ENCODE measurements at places on chromosomes 2 and 18. TPM values are rescaled to one million over a fixed set of nuclear protein-coding genes. Genes with fewer than 3 reads are reported as not detected.

The LANCL1 gene
- total RNA-seq = 23.2 TPM

The COLEC12 gene
- not detected for total RNA-seq

The CFC1 gene
- not detected for total RNA-seq

The REEP1 gene
- total RNA-seq = not detected

The FAM228A gene
- 0.21 TPM for total RNA-seq

The CYTIP gene
- 1,319 TPM for total RNA-seq

The CDK15 gene
- not detected for total RNA-seq

The TMEM247 gene
- not detected for total RNA-seq

The TTR gene
- not detected for total RNA-seq

The TLX2 gene
- 0.12 TPM for total RNA-seq

The KIF5C gene
- total RNA-seq = 2.6 TPM

The HOXD1 gene
- total RNA-seq = not detected

The MEIS1 gene
- 3.6 TPM for total RNA-seq

The E2F6 gene
- 11.6 TPM for total RNA-seq

The KCNG2 gene
- total RNA-seq = not detected

The R3HDM1 gene
- 40.6 TPM for total RNA-seq

The CHPF gene
- total RNA-seq = 57.5 TPM

The RANBP2 gene
- 58.0 TPM for total RNA-seq

The MAL gene
- 1.2 TPM for total RNA-seq

The GCA gene
- 5.8 TPM for total RNA-seq

The GCKR gene
- not detected for total RNA-seq

The TCF7L1 gene
- 0.14 TPM for total RNA-seq

The LRRC30 gene
- not detected for total RNA-seq
